Mesenteric fat pad (tissue), 1 donor: ENCODE measurements at places on chromosomes 3 and 15.

DNA sequence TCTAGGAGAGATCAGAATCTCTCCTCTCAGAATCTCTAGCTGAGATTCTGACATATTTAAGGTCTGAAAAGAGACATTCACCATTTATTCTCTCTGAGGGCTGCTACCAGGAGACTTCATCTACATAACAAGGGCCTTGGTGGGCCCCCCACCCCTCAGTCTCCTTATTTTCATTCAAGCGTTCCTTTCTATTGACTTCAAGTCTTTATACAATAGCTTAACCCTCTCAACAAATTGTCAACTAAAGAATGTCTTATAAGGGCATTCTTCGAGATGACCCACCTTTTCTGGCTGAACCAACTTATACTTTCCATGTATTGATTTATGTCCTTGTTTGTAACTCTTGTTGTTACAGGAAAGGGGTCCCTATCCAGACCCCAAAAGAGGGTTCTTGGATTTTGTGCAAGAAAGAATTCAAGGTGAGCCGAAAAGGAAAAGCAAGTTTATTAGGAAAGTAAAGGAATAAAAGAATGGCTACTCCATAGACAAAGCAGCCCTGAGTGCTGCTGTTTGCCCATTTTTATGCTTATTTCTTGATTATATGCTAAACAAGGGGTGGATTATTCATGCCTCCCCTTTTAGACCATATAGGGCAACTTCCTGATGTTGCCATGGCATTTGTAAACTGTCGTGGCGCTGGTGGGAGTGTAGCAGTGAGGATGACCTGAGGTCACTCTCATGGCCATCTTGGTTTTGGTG, 209.5 kb upstream of the ALCAM start:
- DNase-seq = no peak

DNA sequence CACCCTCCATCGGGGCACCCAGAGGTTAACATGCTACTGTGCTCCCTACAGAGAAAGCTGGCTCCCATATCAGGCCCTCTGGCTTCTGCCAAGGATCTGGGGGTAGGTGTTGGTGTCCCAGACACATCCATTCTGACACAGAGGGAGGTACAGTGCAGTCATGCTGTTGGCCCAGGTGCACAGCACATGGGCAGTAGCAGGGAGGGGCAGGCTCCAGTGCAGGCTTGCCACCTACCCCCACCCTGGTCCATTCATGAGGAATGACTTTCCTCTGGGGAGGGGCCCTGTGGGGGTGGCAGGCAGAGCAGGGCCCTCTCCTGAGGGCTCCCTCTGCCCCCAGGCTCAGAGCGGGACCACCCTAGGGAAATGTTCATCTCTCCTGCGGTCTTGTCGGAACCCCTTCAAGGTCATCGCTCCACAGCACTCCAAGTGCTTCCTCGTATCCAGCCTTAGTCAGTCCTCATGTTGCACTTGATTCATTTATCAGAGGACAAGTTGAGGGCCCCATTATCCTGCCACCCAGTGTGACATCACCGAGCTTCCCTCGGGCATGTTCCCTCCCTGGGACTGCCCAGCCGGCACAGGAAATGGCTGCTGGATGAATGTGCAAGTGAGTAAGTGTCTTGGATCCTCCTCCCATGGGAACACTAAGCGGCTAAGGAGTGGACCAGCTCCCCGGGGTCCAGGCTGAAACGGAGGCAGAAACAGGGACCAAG, 10.0 kb downstream of the DUSP7 start:
- DNase-seq = no peak

GRCh38 chr3:88000853-88001252, 58.0 kb downstream of the CGGBP1 start:
- DNase-seq = no peak

- DNase-seq = no peak
These were observed 4.3 kb upstream of the FNDC3B start for GRCh38 chr3:172034786-172035685.

DNA sequence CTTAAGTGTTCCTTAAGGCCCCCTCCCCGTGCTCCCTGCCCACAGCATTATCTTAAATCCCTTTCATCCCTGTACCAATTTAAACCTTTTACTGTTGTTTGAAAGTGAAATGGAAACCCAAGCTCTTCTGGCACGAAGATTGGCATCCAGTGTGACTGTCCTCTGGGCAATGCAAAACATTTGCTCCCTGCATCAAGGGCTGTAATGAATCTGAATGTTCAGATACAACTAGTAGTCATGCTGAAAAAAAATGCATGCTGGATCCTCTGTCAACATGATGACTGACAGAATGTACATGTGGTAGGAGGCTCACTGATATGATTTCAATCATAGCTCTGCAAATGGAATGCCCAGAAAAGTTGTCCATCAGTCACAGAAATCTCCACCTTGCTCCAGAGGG, 8.1 kb upstream of the CDIN1 start:
- no peak for DNase-seq

- DNase-seq = no peak
These were observed 11.1 kb upstream of the TPRG1 start for GRCh38 chr3:189160519-189161309.
